NCI-H82 (cell line): ENCODE measurements at places on chromosomes 7 and 10.

DNA sequence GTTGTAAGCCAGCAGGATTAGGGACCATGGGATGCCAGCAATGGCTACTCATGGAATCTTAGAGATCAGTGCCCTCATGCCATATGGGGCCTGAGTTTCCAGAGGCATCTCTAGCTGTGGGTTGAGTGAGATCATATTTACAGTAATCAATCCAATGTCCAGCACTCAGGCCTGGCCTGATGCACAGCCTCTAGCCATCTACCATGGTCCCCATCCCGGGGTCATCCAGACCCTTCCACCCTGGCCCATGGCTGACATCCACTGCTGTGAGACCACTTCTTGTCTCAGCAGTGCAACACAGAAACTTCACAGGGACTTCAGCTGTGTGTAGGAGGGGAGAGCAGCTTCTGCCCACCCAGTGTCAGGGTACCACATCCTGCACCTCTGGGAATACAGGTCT is 6.5 kb upstream of the ADCY1 start:
- no peak for DNase-seq

DNA sequence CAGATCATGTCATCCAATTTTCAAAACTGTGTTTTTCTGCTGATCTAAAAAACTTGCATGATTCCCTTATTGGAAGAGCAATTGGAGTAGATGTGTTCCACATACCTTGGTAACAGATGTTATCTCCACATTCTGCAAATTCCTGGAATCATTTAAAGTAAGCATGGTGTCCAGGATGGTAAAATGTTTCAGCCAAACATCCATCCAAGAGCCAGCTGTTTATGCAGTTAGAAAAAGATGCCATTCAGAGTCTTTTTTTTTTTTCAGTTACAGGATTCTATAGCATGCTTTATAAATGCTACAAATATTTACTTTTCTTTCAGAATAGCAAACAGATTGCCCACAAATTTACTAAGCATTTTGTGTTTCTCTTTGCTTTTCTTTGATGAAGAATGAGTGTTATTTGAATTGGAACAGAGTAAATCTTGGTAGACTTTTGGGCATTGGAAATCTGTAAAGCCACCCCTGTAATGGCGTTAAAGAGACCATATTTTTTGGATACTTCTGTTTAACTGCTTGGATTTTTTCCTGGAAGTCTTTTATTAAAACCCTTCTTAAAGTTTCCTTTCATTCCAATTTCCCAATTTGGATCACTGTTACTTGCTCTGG is 149.8 kb downstream of the GNAT3 start:
- no peak for DNase-seq

DNA sequence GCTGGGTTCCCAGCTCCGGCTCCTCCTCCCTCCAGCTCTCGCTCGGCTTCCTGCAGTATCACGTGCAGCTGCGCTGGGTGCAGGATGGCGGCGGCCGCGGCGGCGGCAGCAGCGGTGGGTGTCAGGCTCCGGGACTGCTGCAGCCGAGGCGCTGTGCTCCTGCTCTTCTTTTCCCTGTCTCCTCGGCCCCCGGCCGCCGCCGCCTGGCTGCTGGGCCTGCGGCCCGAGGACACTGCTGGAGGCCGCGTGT is at the start of gene CNNM1:
CNNM1 (plus strand) TSS at position 53 of the 250 bp plus-strand sequence; CDS start at position 85, 32 bp downstream.
- DNase-seq, result peak; percentile 73

- DNase-seq, result no peak
These were observed 37.2 kb upstream of the PSAP start for GRCh38 chr10:71888248-71888622.

- no peak for DNase-seq
These were observed 15.4 kb downstream of the GLUD1 start for GRCh38 chr10:87079106-87079836.

DNA sequence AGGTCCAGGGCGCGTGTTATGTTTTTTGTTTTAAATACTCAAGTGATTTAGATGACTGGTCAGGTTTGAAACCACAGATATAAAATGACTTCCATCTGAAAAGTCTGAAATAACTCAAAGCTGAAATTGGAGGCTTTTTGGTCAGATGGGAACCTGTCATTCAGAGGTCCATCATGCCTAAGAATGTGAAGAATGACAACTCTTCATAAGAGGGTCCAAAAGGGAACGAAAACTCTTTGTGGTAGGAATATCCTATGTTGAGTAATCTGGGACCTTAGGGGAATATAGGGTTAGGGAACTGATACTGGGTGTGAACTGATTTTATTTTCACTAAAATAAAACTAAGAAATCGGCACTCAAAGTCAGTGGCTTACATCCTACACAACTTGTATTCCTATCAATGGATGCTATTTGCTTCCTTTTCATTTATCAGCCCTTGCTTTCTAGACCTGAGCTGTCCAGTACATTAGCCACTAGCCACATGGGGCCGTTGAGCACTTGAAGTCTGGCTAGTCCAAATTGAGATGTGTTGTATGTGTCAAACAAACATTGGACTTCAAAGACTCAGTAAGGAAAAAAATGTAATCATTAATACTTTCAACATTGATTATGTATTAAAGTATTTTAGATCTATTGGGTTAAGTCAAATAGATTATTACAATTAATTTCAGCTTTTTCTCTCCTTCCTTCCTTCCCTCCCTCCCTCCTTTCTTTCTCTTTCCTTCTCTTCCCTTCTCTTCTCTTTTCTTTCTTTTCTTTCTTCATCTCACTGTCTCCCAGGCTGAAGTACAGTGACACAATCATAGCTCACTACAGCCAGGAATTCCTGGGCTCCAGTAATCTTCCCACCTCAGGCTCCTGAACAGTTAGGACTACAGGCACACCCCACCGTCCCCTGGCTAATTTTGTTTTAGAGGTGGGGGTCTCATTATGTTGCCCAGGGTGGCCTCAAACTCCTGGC is 56.5 kb upstream of the KDM7A start:
- no peak for DNase-seq

DNA sequence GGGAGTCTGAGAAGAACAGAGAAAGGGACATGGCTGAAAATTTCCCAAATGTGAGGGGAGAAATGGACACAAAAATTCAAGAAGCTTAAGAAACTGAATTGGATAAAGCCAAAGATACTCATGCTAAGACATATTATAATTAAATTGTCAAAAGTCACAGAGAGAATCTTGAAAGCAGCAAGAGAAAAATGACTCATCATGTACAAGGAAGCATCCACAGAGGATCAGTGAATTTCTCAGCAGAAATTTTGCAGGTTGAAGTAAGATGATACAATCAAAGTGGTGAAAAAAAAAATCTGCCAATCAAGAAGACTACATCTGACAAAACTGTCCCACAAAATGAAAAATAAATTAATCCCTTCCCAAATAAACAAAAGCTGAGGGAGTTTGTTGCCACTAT is 56.8 kb downstream of the MPP7 start:
- DNase-seq, result no peak

DNA sequence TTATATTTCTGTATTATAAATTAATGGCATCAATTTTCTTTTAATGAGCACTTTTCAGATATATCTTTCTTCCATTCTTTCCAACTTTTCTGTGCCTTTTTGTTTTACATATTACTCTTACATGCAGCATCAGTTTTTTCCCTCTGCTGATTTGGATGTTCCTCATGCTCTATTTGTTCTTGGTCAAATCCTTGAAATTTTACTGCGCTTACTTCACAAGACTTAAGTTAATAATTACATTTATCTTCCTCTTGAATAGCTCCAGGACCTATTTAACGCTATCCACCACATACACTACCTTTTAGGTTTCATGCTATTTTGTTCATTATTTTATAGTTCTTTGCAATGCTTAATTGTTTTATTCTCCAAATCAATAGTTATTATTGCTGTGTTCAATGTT is 97.6 kb upstream of the CTTNBP2 start:
- no peak for DNase-seq

DNA sequence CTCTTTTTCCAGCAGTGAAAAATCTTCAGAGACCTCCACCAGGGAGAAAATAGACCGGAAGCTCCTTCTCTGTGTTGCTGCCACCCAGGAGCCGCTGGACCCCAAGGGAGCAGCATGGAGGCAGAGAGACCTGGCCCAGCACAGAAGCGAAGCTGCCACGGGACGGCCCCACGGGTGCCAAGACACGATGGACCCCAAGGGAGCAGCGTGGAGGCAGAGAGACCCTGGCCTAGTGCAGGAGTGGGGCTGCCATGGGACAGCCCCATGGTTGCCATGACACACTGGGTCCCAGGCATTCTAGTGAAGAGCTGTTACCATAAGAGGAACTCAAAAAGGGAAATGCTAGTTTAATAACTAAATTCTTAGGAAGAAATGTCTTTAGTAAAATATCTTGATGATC is 186.3 kb downstream of the PTPRN2 start:
- DNase-seq, result no peak

DNA sequence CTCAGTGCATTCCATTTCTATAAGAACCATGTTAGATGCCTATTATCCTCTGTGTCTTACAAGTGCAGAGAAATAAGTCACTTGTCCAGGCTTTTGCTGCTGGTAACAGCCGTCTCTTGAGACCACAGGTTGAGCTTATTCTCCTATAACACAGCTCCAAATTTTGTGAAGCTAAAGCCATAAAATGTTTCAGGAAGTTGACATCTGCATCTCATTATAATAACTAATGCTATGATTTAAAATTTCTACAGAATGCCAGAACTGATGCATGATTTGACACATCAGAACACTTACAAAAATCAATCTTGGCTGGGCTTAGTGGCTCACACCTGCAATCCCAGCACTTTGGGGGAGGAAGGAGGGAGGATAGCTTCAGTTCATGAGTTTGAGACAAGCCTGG is 986.9 kb downstream of the TYW1 start:
- no peak for DNase-seq

GRCh38 chr7:157568770-157569584 is 232.2 kb downstream of the DNAJB6 start:
- DNase-seq, result no peak

GRCh38 chr10:2921956-2922680 is 145.2 kb upstream of the PFKP start:
- no peak for DNase-seq

DNA sequence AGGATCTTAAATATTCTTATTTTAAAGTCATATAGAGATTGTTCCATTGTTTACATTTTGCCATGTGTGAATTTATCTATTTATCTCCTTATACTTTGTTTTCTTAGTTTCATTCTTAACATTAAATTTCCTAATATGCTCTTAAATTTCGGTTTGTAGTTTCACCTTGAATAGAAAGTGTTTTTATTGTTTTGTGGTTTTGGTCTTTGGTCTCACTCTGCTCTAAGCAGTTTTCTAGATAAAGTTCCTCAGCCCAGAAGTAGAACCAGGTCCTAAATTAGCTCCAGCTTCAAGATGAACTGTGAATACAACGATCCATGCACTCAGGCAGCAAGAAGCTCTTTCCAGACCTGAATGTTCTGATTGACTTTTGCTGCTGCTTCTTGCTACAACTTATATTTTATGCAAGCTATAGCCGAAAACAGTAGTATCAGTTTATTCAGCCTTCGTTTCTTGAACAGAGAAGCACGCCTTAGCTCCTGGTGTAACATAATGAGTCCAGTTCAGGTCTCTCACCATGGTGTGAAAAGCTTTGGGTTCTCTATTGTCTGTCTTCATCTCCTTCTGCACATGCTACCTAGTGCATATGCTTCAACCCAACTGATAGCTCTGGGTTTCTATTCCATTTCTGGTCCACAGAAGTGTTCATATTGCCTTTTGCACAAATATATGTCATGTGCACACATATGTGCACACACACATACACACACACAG is 95.3 kb downstream of the SEM1 start:
- DNase-seq, result no peak

- no peak for DNase-seq
These were observed 151.3 kb upstream of the RSU1 start for GRCh38 chr10:16968416-16969041.
